Thyroid gland (tissue), 4 donors: ENCODE measurements at places on chromosomes 4 and X. TPM values are rescaled to one million over a fixed set of nuclear protein-coding genes. Genes with fewer than 3 reads are reported as not detected.

DNA sequence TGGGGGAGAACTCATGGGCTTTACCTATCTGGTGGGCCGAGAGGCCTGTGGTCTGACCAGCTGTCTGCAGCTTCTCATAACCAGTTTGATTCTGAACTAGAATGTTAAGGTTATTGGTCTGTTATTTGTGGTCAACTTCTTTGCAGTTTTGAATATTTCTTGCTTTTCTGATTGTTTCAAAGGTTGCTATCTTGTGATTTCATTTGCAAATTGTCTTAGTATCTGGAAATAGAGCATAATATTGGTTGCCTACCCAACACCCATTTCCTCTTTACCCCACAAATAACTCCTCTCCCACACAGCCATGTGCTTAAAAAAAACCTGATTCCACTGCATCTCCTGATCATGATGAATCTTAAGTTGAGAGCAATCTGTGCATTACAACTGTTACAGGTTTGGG, 39.1 kb upstream of the BMP2K start:
- DNase-seq: no peak

DNA sequence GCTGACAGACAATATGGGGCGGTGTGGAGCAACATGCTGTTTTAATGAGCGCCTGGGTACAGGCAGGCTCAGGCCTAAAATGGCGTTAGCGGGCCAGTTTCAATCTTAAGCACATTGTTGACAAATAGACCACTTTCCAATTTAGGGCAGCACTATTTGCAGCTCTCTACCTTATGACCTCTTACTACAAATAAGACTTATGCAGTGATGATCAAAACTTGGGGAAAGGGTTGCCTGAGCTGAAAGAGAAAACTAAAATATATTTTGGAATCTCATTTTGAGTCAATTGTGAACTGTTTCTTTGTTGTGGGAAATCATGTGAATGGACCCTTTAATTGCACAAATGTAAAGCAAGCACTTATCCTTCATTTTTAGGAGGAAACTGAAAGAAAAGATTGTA, 25.5 kb upstream of the GPAT3 start:
- DNase-seq: no peak

DNA sequence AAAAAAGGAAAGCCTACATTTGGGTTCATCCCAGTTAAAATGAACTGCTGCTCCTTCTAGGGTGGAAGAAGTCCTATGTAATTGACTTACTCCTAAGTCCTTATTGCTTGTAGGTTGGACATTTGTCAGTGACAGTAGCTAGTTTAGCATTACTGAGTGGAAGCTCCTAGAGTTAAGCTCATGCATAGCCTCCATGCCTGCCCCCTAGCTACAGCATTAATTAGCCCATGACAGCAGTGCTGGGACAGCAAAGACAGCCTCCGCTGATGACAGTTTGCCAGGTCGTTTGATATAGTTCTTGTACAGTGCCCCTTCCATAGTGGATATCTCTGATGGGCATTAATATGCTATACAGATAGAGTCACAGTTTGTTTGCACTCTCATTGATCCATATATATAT, 18.7 kb upstream of the GALNTL6 start:
- no peak for DNase-seq

DNA sequence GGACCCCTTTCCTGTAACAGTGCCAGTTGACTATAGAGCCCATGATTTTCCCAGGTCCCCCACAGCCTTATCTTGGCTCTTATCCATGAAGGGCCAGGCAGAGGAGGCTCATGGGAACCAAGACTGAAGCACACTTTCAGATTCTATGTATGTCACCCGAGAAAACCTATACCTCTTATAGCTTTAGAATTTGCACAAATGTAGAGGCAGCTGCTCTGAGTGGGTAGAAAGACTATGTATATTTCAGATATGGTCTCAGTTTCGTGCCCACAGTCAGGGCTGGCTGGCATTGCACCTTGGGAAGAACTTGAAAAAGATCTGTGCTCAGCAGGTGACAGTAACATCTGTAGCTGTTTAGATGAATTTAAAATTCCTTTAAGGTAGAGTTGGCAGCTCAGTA, 8.3 kb upstream of the LNX1 start:
- DNase-seq: no peak

DNA sequence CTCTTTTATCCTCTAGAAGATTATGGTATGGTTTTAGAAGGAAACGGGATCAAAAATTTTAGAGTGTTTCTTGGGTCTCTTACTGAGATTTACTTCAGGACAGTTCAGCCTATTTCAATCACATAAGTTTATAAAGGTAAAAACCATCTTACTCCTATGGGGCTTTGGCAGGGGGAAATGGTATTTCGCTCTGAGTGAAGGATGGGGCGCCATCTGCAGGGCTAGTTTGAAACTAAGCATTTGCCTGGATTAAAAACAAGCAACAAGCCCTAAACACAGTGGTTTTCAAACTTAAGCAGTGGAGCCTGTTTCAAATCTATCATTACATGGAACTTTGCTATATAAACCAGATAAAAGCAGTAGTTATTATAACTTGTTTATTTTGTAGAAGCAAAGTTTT, 361.5 kb upstream of the FMR1 start:
- no peak for DNase-seq

- DNase-seq: no peak
These were observed 32.9 kb upstream of the CYBB start for GRCh38 chrX:37746951-37747350.

- DNase-seq: no peak
These were observed 106.8 kb downstream of the ATG4A start for GRCh38 chrX:108198420-108198819.

DNA sequence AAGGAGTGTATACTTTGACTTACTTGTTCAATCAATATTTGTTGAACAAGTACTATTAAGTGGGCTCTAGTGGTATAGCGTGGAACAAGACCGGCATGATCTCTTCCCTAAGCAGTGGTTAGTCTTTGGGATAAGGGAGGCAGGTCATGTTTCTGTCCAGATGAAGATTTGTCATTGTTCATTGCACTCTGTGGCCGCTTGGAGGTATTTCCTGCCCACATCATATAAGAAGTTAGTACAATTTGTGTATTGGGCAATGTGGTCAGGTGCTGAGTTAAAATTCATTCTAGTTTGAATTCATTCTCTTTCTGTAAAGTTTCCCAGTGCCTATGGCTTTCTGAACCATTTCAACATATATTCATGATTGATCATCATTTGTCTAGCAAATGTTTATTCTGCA, 101.1 kb upstream of the SHISA3 start:
- DNase-seq: no peak

DNA sequence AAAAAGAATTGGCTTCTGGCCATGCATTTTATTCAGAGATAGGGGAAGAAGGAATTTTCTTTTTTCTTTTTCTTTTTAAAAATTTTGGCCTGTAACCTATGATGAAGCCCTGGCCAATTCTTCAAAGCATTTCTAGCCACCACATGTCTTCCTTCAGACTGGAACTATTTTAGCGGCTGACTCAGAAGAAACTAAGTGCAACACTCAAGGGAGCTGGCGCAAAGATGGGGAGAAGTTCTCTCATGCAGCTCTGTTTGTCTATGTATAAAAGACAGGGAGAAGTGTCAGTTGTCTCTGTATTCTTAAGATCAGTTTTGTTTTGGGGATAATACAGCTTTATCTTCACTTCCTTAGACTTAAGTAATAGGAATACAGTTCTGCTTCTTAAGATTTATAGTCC, 46.1 kb downstream of the MBNL3 start:
- peak; percentile 4 for DNase-seq

DNA sequence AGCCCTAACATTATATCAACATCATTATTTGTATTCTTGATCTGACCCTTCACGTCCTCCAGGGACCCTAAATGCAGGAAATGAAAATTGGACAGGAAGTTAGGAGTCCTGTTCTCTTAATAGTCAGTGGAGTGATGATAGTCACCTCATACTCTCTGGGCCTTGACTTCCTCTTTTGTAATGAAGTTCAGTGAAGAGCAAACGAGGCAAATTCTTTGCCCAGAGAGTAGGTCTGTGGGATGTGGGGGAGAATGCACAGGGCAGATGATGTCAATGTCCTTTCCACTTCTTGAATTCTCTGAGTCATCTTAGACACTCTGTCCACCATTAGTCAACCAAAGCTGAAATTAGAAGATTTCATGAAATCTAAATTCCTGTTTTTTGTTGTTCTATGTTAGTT, 17.1 kb upstream of the GPRIN3 start:
- DNase-seq: no peak

DNA sequence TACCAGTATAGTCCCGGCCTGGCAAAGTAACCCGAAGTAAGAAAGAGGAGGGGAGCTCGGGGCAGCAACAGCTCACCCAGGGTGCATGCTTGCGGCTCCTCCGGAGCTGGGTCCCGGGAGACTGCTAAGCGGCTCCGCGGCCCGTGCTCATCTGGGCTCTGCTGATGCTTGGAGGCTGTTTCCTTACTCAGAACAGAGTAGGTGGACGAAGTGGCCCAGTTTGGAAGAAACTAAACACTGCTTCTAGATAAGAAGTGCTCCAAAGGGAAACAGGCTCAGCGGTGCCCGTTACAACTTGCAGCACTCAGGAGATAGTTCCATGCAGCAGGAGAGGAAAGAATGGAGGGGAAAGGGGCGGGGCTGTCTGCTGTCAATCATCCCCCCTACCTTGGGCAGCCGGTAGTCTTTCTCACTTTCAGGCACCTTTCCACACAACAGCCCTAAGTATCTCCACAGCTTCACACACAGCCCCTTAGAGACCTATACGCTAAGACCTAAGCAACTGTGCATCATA, at the start of gene COL4A6:
COL4A6 (minus strand) TSS at position 313 of the 514 bp plus-strand sequence; CDS start at position 87, 226 bp downstream.
- peak; percentile 28 for DNase-seq

DNA sequence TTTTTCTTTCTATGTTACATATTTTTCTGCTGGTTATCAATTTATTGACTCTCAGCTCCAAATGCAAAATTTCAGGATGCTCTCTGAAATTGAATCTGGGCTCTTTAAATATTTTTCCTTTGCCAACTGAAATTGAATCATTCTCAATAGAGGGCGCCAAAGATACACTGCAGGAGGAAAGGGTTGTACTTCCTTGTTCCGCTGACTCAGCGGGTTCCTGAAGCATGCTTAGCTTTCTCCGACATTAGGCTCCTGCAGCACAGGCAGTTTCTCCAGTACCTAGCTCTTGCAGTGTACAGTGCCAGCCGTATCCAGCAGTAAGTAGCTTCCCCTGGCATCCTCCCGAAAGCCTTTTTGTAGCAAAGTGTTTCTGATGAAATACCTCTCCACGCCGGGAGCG, 28.8 kb upstream of the CFAP47 start:
- peak; percentile 65 for DNase-seq

DNA sequence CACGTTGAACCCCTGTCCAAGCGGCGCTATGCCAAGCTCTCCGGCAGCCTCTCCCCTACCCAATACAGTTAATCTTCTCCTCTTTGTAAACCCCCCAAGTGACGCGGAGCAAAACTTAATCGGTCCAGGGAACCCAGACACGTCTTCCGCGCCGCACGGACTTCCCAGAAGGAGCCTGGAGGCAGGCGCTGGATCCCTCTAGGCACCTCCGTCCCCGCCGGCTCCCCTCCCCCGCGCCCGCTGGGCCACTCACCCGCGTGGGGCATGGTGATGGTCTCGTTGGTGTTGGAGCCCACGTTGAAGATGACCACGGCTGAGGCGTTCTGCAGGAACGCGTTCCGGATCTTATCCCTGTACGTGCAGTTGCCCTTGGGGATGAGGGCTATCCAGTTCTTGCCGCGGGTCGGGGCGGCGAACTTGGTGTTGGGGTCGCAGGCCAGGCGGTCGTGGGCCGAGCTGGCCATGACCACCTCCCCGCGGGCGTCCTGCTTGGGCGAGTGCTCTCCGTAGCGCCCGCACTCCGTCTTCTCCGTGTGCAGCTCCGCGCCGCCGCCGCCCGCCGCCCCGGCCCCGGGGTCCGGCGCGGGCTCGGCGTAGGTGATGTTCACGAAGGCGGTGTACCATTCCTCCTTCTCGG, 1.1 kb downstream of the RNF150 start:
- peak; percentile 57 for DNase-seq

DNA sequence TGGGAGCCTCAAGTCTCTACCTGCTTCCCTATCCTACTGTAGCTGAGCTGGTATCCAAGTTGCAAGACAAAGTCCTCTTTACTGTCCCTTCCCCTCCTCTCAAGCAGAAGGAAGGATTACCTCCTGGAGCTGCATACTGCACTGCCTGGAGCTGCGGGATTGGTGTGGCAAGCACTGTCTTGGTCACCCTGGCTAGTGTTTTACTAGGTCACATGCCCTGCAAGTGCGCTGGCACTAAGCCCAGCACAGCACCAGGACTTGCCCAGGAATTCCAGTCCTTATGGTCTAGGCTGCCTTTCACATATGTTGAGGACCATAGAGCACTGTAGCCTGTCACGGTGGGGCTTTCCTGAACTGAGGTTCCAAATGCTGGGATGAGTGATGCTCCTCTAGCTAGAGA, 227.3 kb upstream of the ZC4H2 start:
- no peak for DNase-seq

DNA sequence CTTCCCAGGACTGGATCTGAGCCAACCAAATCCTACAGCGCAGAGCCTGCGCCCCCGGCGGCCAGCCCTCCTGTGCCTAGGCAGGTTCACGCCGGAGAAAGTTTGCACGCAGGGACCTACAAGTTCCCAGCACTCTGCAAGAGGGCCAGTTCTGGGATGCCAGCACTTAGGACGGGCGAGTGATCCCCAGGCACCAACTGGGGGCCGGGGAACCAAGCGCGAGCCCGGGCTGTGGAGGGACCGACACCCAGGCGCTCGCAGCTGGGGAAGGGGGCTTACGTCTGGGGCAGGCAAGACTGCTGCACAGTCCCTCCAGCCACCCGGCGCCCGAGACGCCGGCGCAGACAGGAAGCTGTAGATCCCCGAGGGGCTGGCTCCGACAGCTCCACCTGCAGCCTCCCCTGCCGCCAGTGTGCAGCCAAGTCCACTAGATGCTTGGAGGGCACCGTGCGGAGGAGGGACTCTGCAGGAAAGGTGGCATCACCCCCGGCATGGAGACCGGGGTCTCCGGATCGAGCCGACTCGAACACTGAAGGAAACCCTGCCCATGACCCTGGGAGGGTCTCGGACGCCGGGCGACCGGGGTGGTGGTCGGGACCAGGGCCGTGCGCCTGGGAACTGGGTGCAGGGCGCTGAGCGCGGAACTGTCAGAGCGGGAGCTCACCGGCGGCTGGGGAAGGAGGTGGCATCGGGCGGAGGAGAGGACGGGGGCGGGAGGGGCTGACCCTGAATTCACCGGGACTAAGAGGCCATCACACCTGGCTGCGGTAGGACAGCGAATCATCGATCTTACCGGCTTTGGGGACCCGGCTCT, 566 bp downstream of the CORIN start:
- DNase-seq: peak; percentile 57

GRCh38 chrX:32195611-32196010, 1015.7 kb downstream of the DMD start:
- DNase-seq: no peak

GRCh38 chr4:89899152-89899551, 4.5 kb downstream of the MMRN1 start:
- no peak for DNase-seq

DNA sequence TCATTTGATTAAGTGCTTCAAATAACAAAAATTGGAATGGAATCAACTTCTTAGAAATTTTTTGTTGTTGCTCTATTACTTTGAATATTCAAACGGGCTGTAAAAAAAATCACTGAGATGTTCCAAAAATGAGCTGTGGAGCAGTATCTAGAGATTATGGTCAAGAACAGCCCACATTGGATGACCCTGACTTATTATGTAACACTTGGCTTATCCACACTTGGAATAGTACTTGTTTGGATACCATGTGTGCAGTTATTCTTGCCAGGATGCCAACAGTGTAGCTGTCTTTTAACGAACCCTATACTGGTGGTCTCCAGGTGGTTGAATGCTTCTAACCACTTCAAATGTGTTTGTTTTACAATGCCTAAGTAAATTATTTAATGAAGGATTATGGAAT, 64.9 kb upstream of the CAMK2D start:
- DNase-seq: no peak

Gene ENPEP
- 2.6 TPM for total RNA-seq

Gene LGI2
- 1.6 TPM for total RNA-seq

Gene OPHN1
- total RNA-seq: 7.0 TPM

Gene GDI1
- 86.2 TPM for total RNA-seq

Gene PSAPL1
- total RNA-seq: not detected

Gene TSPAN6
- total RNA-seq: 33.5 TPM

Gene TLR8
- total RNA-seq: 0.45 TPM
